MG63 (cell line): ENCODE measurements at places on chromosomes 4 and X.

DNA sequence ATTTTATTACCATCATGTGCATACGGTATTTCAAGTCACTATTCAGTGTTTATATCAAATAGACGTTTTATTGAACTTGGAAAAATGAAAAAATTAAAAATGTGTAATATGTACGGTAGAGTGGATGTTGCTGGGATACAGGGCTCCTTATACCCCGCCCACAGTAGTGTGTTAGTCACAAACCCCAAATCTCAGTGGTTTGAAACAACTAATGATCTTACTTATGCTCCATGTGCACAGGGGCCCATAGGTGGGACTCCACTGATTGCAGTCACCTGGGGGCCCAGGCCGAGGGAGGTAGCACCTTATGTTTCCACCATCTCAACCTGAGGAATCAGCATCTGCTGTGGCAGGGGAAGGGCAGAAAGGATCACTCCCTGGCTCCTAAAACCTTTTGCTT lies 18.1 kb downstream of the LSM6 start:
- DNase-seq: no peak

DNA sequence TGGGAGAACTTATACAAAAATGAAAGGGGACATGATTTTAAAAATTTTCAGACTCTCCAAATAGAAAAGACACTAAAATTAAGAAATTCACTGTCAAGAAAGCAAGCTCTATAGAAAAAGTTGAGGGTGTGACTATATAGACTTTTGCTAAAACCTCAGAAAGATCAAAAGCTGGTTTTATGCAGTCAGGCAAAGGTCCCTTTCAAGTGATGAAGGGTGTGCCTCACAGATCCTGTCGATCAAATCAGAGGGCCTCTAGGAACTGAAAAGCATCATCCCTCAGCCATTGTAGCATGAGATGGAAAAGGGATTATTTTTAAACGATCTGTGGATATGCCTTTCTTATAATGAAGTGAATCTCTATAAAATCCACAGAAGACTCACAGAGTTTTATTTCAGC lies 116.5 kb downstream of the FAM13A start:
- no peak for DNase-seq

DNA sequence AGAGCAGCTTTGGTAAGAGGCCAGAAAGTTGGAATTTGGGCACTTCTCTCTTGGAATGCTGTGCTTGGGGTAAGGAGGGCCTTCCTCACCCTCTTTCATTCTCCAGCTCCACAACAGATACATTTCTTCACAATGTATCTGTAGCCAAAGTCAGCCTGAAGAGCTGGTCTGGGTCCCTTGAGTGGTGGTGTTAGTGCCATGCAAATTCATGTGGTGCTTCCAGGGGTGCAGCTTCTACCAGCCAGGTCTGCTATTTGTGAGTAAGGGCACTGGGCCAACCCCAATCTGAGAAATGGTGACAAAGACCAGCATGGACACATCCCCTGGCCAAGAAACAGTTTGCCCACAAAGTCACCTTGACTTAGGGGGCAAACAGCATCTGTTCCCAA lies 17.8 kb downstream of the AMER1 start:
- no peak for DNase-seq

DNA sequence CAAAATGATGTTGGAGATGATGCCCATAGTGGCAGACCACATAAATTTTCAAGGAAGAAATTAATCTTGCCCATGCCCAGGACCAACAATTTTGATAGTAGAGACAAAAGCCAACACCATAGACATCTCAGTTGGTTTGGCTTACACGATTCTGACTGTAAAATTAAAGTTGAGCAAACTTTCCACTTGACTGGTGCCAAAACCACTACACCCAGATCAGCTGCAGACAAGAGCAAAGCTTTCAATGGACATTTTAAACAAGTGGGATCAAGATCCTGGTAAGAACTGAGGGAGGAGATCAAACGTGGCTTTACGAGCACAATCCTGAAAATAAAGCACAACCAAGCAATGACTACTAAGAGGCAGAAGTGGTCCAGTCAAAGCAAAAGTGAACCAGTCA lies 90.7 kb downstream of the PAPSS1 start:
- no peak for DNase-seq

DNA sequence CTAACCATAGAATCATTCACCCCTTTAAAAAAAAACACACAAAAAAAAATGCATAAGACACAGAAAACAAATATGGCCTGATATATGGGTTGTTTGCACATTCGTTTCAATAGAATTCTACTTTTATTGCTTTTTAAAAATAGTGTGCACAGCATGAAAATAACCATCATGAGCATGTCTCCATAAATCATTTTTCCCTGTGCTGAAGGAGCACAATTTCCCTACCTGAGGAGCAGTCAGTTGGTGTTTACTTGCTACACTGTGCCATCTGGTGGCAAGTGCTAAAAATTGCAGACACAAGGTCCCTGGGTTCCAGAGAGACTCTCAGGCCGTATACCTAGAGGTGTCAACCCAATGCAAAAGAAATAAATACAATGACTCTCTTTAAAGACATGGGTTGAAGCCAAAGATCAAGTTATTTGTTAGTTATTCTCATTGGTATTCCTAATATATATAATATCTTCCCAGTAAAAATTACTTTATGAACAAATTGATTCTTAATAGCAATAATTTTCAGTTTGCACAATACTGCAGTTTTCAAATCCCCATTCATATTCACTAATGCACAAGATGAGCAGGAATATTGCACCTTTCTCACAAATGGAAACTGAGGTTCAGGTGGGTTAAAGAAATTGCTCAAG lies 551.4 kb downstream of the IQCM start:
- peak; percentile 5 for DNase-seq

- DNase-seq: no peak
Measured at GRCh38 chrX:26722666-26723428, 506.9 kb downstream of the MAGEB5 start.

GRCh38 chr4:133452678-133453077 lies 303.6 kb downstream of the PCDH10 start:
- no peak for DNase-seq
